ENCODE measurements at places on chromosomes 4 and X. TPM values are rescaled to one million over a fixed set of nuclear protein-coding genes. Genes with fewer than 3 reads are reported as not detected.

The POLN gene
- 2.5 TPM for total RNA-seq

DNA sequence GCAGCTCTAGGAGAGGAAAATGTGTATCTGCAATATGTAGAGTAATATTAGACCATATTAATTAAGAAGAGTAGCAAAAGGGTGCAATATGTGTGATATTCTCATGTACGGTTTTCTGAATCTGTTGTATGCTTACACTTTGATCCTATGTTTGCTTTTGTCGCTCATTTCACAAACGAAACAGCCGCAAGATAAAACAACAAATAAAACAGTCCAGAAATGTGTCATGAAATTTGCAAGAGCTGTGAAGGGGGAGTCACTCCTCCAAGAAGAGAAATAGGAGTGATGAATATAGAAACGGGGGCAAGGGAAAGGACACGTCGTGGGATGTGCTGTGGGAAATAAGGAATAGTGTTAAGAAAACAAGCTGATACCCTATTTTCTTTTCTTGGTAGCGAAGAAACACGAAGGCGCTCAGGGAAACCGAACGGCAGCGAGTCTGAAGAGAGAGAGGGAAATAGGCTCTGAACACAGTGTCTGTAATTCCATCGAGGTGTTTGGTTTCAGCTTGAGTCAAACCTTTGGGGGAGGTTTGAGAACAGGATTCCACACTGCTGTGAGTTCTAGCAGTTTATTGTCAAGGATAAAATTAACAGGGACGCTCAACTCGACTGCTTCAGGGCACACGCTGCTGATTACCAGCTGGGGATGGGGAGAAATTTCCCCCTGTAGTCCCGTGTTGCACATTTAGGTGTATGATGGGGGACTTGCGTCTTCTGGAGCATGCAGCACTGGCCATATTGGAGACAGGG is 595.6 kb upstream of the TENM3 start:
- H3K27ac ChIP-seq = no peak overlapping the region
- H3K4me1 ChIP-seq = peaks cover 4% of the 10 kb centered on the region
- no peaks in the 10 kb centered on the region for H3K27me3 ChIP-seq

DNA sequence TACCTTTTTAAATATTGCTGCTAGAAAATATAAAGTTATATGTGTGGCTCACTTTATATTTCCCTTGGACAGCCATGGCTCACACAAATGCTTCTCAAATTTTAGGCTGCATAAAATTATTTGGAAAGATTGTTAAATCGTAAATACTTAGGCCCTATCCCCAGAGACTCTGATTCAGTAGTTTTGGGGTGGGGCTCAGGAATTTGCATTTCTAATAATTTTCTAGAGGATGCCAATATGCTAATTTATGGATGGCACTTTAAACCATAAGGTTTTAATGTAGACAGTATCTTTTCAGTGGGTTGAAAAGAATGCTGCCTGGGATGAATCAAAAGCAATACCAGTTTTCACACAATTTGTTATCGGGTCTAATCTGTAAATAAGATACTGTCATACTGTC is 49.7 kb downstream of the RAP1GDS1 start:
- no peak overlapping the region for H3K4me3 ChIP-seq
- no peaks in the 10 kb centered on the region for H3K27me3 ChIP-seq
- no peak for DNase-seq
- no peak overlapping the region for H3K27ac ChIP-seq
- no peaks in the 10 kb centered on the region for H3K4me1 ChIP-seq

GRCh38 chrX:139831675-139832456 is 101.0 kb downstream of the ATP11C start:
- DNase-seq = no peak
- peak overlapping the region; percentile 64 for H3K27ac ChIP-seq
- H3K27me3 ChIP-seq = no peaks in the 10 kb centered on the region
- peaks cover 17% of the 10 kb centered on the region for H3K4me1 ChIP-seq
- H3K4me3 ChIP-seq = no peak overlapping the region
- no peaks in the 10 kb centered on the region for H3K36me3 ChIP-seq

DNA sequence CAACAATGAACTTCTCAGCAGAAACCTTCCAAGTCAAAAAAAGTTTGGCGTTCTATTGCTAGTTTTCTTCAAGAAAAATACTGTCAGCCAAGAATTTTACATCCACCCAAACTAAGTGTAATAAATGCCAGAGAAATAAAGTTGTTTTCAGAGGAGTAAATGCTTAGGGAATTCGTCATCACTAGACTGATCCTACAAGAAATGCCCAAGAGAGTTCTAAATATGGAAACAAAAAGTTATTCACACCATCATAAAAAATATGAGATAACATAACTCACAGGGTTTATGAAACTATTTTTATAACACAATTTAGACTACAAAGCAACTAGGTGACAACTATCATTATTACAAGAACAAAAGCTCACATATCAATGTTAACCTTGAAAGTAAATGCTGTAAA is 259.5 kb upstream of the GABRA2 start:
- H3K36me3 ChIP-seq = no peaks in the 10 kb centered on the region
- no peaks in the 10 kb centered on the region for H3K27me3 ChIP-seq
- no peak for DNase-seq
- no peak overlapping the region for H3K27ac ChIP-seq

The TLR2 gene
- not detected for total RNA-seq

The NPY5R gene
- total RNA-seq = 0.38 TPM

DNA sequence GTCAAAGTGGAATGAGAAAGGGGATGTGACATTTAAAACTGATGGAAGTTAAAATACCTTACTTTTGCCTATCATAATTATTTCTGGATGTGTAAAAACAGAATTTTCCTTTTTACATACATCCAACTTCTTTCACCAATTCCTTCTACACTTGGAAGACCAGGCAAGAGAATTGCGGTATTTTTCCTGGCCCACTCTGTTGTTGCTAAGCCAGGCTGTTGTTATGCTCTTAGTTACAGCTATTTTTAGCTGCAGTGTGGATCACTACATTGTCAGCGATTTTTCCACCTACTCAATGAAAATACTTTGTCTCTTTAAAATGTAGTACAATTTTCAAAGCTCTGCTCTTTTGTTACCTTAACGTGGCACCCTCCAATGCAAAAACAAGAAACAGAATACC is 43.4 kb downstream of the NKX6-1 start:
- H3K27ac ChIP-seq = no peak overlapping the region
- H3K4me1 ChIP-seq = no peaks in the 10 kb centered on the region
- peaks cover 2% of the 10 kb centered on the region for H3K27me3 ChIP-seq

- peaks cover 2% of the 10 kb centered on the region for H3K27me3 ChIP-seq
- no peak for DNase-seq
- H3K4me3 ChIP-seq = no peak overlapping the region
- H3K27ac ChIP-seq = no peak overlapping the region
- H3K4me1 ChIP-seq = no peaks in the 10 kb centered on the region
- no peaks in the 10 kb centered on the region for H3K36me3 ChIP-seq
These were observed 676.7 kb upstream of the ACTRT1 start for GRCh38 chrX:128728943-128729342.

DNA sequence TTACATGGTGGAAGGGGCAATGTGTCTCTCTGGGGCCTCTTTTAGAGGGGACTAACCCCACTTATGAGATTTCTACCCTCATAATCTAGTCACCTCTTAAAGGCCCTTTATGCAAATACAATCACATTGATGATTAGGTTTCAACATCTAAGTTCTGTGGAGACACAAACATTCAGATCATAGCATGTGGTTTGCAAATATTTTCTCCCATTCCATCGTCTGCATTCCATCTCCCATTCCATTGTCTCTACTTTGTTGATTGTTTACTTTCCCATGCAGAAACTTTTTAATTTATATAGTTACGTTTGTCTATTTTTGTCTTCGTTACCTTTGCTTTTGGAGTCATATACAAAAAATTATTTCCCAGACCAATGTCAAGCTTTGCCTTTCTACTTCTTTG is 927.5 kb upstream of the INTU start:
- no peaks in the 10 kb centered on the region for H3K4me1 ChIP-seq
- no peaks in the 10 kb centered on the region for H3K27me3 ChIP-seq
- DNase-seq = no peak
- no peak overlapping the region for H3K27ac ChIP-seq
- no peak overlapping the region for H3K4me3 ChIP-seq

The FRG1 gene
- total RNA-seq = 47.3 TPM

DNA sequence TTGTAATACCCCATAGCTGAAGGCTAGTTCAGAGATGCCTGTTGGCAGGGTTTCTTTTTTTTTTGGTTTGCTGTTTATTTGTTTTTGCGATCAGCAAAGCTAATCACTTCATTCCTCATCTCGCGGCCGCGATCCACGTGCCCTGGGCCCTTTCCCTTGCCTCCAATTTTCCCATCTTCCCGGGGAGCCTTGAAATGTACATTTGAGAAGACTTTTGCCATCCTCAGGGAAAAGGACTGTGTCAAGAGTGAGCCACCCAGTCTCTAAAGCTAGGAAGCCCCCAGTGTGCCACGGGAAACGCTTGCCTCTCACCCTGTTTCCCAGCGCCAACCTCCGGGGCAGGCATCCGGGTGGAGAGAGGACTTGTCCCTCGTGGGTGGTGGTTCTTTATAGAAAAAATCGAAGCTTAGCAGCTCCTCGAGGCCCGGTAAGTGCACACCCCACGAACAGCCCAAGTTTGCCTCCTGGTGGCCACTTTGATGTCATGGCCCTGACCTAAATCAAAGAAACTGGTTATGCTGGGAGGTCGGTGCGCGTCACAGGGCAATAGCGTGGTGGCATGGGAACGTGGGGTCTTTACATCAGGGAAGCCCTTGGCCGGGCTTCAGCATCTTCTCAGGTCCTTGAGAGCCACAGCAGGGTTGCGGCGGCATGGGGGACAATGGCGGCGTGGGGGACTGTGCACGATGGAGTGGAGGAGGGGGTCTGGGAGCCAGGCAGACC is 42.0 kb downstream of the MAP7D3 start:
- H3K36me3 ChIP-seq = no peaks in the 10 kb centered on the region
- H3K4me1 ChIP-seq = peaks cover 7% of the 10 kb centered on the region
- H3K27ac ChIP-seq = no peak overlapping the region
- no peak overlapping the region for H3K4me3 ChIP-seq

- H3K36me3 ChIP-seq = no peaks in the 10 kb centered on the region
- no peak for DNase-seq
- no peak overlapping the region for H3K4me3 ChIP-seq
- H3K27me3 ChIP-seq = no peaks in the 10 kb centered on the region
These were observed 155.1 kb downstream of the ANXA5 start for GRCh38 chr4:121541696-121542095.

DNA sequence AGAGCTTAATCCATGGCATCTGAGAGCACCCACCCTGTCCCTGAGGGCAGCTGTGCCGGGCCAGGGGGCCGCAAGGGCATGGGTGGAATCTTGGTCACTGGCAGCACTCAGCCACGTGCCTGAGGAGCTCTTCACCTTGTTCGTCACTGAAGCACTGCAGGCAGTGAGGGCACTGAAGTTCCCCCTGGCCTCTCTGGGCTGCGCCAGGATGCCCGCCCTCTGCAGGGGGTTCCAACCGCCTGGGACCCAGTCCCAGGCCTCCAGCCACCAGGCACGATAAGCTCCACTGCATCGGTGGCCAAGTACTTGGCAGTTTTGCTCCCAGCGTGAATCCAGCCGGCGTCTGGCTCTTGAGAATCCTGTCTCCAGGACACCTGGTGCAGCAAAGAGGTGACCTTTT is 96.4 kb upstream of the MED14 start:
- H3K4me3 ChIP-seq = no peak overlapping the region
- DNase-seq = no peak

The HSFX2 gene
- 2.0 TPM for total RNA-seq

GRCh38 chrX:6026980-6027379 is 201.7 kb downstream of the NLGN4X start:
- H3K4me1 ChIP-seq = peaks cover 13% of the 10 kb centered on the region
- H3K4me3 ChIP-seq = no peak overlapping the region
- peaks cover 4% of the 10 kb centered on the region for H3K36me3 ChIP-seq
- peak overlapping the region; percentile 78 for H3K27ac ChIP-seq
- H3K27me3 ChIP-seq = peaks cover under 1% of the 10 kb centered on the region
- peak; percentile 5 for DNase-seq

DNA sequence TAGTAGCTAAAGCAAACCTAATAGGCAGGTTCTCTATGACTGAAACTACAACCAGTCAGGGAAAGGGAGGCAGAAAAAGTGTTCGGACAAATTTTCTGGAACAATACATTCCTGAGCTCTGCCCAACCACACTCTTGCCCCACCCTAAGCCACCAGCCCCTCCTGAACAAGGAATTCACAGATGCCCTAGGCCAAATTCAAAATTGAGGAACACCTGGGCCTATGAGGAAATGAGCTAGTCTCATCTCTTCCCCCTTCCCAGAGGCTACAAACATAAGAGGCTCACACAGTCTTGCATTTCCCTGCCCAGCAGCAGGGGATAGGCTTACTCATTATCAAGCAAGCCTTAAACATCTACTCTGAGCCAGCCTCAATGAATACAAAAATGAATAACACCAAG is 284.7 kb downstream of the ZNF674 start:
- peaks cover 3% of the 10 kb centered on the region for H3K4me1 ChIP-seq
- DNase-seq = no peak
- no peaks in the 10 kb centered on the region for H3K36me3 ChIP-seq
- peaks cover 2% of the 10 kb centered on the region for H3K27me3 ChIP-seq

- no peaks in the 10 kb centered on the region for H3K27me3 ChIP-seq
- DNase-seq = no peak
- no peaks in the 10 kb centered on the region for H3K4me1 ChIP-seq
- no peaks in the 10 kb centered on the region for H3K36me3 ChIP-seq
- no peak overlapping the region for H3K4me3 ChIP-seq
These were observed 123.6 kb upstream of the TET2 start for GRCh38 chr4:105022811-105023667.

The UGT8 gene
- 4.1 TPM for total RNA-seq

The GPR143 gene
- total RNA-seq = 16.8 TPM

The FGFR3 gene
- total RNA-seq = 1.0 TPM

The CXCL10 gene
- total RNA-seq = not detected

The SRPX2 gene
- total RNA-seq = 1.1 TPM

GRCh38 chr4:10066670-10067651 is 45.7 kb upstream of the SLC2A9 start:
- H3K27me3 ChIP-seq = peaks cover 2% of the 10 kb centered on the region
- H3K36me3 ChIP-seq = peaks cover 3% of the 10 kb centered on the region
- no peak overlapping the region for H3K27ac ChIP-seq
- no peak overlapping the region for H3K4me3 ChIP-seq
- DNase-seq = no peak

DNA sequence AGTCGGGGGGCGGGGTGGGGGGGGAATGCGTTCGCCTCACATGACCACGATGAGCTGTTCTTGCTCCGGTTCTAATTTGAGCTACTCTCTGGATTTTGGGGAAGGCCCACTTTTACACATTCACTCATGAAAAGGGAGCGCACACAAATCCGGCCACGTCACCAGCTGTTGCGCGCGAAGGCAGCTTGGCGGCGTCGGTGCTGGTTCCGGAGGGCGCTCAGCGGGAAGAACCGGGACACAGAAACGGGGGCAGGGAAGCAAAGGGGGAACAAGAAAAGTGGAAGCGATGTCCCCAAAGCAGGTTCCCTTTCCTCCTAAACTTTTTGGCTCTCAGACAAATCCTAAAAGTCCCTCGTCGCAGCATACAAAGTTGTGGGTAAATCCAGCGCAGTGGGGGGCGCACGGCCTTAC is 605 bp downstream of the ANXA5 start:
- H3K36me3 ChIP-seq = peaks cover 10% of the 10 kb centered on the region
- H3K4me3 ChIP-seq = peak overlapping the region; percentile 100
- peak overlapping the region; percentile 99 for H3K27ac ChIP-seq
- peak; percentile 49 for DNase-seq
- peaks cover 6% of the 10 kb centered on the region for H3K27me3 ChIP-seq
- peaks cover 27% of the 10 kb centered on the region for H3K4me1 ChIP-seq

All from endothelial cell (in vitro differentiated cells).